ENCODE measurements at places on chromosomes 5 and 9. TPM values are rescaled to one million over a fixed set of nuclear protein-coding genes. Genes with fewer than 3 reads are reported as not detected.

Gene RALGPS1
- total RNA-seq, result 8.8 TPM

Gene EPB41L4A
- total RNA-seq, result 30.6 TPM

Gene SURF2
- total RNA-seq, result 38.7 TPM

Gene RLN2
- total RNA-seq, result 1.0 TPM

Gene PCDHA9
- total RNA-seq, result under 0.01 TPM

Gene IFNA21
- total RNA-seq, result not detected

Gene DMRT3
- total RNA-seq, result 0.34 TPM

Gene LAMC3
- total RNA-seq, result 7.5 TPM

Gene PLPP7
- total RNA-seq, result 2.6 TPM

Gene PCDHGB1
- total RNA-seq, result 1.7 TPM

Gene PCDHB16
- 0.92 TPM for total RNA-seq

Gene COL15A1
- total RNA-seq, result 11.8 TPM

Gene IFNK
- total RNA-seq, result not detected

Gene FRMD3
- total RNA-seq, result 5.2 TPM

Gene RASA1
- total RNA-seq, result 41.4 TPM

Gene HCN1
- not detected for total RNA-seq

Gene ZNF484
- total RNA-seq, result 9.1 TPM

Gene SPATA31D4
- not detected for total RNA-seq

Gene SLC24A2
- not detected for total RNA-seq

Gene SVEP1
- total RNA-seq, result 1.6 TPM

Gene DNAH5
- 4.4 TPM for total RNA-seq

Gene MTAP
- 29.0 TPM for total RNA-seq

Gene FAM78A
- total RNA-seq, result 1.0 TPM
